Stimulated activated CD8-positive, alpha-beta memory T cell treated with anti-CD3 and anti-CD28 coated beads, Interleukin-4, amount 100 ng/mL, for 1 hour (primary cell): ENCODE measurements at places on chromosomes 7 and 10.

GRCh38 chr10:58385784-58386112, 538 bp downstream of the TFAM start:
- DNase-seq: no peak

GRCh38 chr10:121942749-121943416, 15.1 kb upstream of the ATE1 start:
- no peak for DNase-seq

DNA sequence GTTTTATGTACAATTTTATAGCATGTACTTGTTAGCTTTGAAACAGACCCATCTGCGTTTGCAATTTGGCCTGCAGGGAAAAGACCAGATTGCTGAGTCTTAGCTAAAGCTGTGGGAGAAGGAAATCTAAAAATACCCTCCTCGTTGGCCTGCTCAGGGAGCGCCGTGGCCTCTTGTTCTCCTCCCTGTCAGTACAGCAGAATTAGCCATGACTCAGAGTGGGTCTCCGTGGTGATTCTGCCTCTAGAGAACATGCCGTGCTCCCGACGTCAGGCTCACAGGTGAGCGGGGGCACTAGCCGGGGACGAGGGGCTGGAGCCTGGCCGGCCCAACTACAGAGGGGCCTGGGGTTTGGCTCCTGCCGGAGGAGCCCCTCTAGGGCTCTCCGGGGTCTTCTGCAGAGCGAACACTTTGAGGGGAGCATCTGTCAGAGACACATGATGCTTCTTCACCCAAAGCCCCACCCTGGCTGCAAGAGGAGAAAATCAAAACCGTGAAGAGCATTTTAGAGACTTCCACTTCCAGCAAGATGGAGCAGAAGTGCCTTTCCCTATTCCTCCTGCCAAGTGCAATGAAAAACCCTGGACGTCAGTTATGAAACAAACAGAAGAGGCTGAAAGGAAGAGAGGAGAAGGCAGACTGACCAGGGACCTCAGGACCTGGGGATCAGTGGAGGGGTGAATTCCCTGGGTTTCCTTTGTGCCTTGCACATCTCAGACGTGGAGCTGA, 98.9 kb downstream of the LHPP start:
- no peak for DNase-seq

- no peak for DNase-seq
Observed at GRCh38 chr10:43215758-43216455, 51.0 kb downstream of the RASGEF1A start.

DNA sequence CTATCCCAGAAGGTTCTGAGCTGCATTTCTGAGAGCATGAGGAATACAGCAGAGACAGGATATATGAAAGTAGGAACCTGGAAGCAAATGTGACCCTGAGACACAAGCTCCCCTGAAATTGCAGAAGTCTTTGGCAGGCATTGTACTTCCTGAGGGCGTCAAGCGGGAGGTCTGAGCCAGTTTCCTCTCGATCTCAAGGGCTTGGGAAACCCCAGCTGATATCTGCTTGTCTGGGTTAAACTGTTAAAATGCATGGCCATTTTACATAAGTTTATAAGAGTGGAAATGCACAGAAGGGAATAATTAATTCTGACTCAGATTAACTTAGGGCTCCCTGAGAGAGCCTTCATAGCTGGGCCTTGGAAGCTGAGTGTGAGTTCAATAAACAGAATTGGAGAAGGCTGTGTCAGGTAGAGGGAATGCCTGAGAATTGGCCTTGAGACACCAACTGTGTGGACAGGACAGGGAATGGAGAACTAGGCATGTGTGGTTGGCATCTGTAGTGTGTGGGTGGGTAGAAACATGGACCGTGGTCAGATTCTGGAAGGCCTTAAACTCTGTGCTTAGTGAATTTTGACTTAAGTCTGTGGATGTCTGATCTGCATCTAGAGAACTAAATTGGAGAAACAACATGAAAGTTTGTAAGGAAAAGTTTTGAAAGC, 53.3 kb downstream of the WIPF3 start:
- DNase-seq: no peak
